HS-27A (cell line): ENCODE measurements at places on chromosomes 5 and 9.

- DNase-seq = no peak
Observed at GRCh38 chr5:139418793-139419192, 14.9 kb upstream of the SPATA24 start.

GRCh38 chr5:135216471-135217343 lies 182.3 kb downstream of the MACROH2A1 start:
- DNase-seq = no peak

DNA sequence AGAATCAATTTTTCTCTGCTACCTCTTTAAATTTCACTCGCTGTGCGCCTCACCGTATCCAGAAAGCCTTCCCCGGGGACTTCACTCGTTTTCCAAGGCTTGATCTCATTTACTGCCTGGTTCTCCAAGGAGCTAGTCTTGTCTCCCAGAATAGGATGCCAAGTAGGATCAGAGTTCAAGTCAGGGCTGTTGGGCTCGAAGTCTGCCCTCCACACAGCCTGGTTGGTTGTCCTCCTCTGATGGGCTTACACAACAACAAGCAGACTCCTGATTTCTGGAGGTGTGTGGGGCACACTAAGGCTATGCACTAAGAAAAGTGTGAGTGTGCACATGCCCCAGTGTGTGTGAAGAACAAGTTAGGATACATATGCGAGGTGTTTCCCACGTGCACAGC lies 14.0 kb upstream of the TNIP1 start:
- no peak for DNase-seq

- DNase-seq = no peak
Observed at GRCh38 chr5:109826426-109826825, 136.7 kb downstream of the MAN2A1 start.
